Activated T-helper 1 cell treated with anti-CD3 and anti-CD28 coated beads, Interleukin-12 subunit alpha, Interleukin-12 subunit beta, Interleukin-2, Interleukin-4 antibody, amounts not matched to agents 30 ng/mL and 10 ng/mL and 1 ng/mL, durations not matched to agents 14 hours and 24 hours and 36 hours (primary cell): ENCODE measurements at places on chromosomes 11 and 22.

- H3K27ac ChIP-seq = no peak overlapping the region
- H3K36me3 ChIP-seq = peaks cover 12% of the 10 kb centered on the region
- H3K27me3 ChIP-seq = no peaks in the 10 kb centered on the region
- H3K4me3 ChIP-seq = no peak overlapping the region
- peaks cover 32% of the 10 kb centered on the region for H3K4me1 ChIP-seq
Measured at GRCh38 chr11:96393753-96394348, 4.0 kb downstream of the JRKL start.

DNA sequence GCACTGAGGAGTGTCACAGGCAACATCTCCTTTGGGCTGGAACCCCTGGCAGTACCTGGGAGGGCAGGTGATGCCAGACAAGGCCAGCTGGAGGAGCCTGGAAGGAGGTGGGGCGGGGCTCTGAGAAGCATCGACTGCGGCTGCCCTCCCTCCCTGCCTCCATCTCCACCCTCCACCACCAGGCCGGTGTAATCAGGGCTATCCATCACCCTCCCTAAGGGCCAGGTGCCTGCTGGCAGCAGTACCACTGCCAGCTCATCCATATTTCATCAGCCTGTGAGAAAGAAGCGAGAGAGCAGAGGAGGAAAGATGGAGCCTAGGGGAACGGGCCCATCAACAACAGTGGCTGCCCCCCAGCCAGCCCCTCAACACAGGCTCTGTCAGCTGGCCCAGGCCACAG, 51.4 kb upstream of the RASD2 start:
- no peak for DNase-seq
- H3K4me1 ChIP-seq = no peaks in the 10 kb centered on the region
- no peaks in the 10 kb centered on the region for H3K36me3 ChIP-seq
- H3K4me3 ChIP-seq = no peak overlapping the region
- peaks cover 8% of the 10 kb centered on the region for H3K27me3 ChIP-seq

- no peaks in the 10 kb centered on the region for H3K27me3 ChIP-seq
- peak overlapping the region; percentile 93 for H3K27ac ChIP-seq
- H3K4me1 ChIP-seq = peaks cover 73% of the 10 kb centered on the region
- H3K4me3 ChIP-seq = peak overlapping the region; percentile 92
Measured at GRCh38 chr11:71449596-71449995, 1.4 kb upstream of the DHCR7 start.

- no peak overlapping the region for H3K27ac ChIP-seq
- peaks cover 4% of the 10 kb centered on the region for H3K4me1 ChIP-seq
- peaks cover 2% of the 10 kb centered on the region for H3K27me3 ChIP-seq
- H3K36me3 ChIP-seq = no peaks in the 10 kb centered on the region
- DNase-seq = no peak
- no peak overlapping the region for H3K4me3 ChIP-seq
Measured at GRCh38 chr11:69415411-69416142, 65.9 kb upstream of the LINC01488 start.
